ENCODE measurements at places on chromosomes 5 and 9.

GRCh38 chr5:52861368-52861767 lies 73.7 kb downstream of the ITGA1 start:
- DNase-seq, result no peak

- DNase-seq, result no peak
Measured at GRCh38 chr9:131674425-131675421, 65.2 kb downstream of the RAPGEF1 start.

- DNase-seq, result no peak
Measured at GRCh38 chr5:151733358-151734063, 24.9 kb downstream of the ATOX1 start.

DNA sequence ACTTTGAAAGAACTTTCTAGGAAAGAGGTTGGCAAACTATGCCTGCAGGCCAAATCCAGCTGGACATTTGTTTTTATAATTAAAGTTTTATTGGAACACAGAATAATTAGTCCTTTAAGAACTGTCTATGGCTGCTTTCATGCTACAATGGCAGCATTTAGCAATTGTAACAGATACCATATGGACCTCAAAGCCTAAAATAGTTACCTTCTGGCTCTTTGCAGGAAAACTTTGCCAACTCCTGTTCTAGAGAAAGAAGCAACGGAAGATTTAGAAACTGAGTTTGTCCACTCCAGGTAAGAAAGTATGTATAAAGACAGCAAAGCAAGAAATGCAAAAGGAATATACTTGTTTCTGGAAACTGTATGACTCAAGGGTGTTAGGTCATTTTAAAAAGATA lies 281.7 kb upstream of the TRPM3 start:
- no peak for DNase-seq

DNA sequence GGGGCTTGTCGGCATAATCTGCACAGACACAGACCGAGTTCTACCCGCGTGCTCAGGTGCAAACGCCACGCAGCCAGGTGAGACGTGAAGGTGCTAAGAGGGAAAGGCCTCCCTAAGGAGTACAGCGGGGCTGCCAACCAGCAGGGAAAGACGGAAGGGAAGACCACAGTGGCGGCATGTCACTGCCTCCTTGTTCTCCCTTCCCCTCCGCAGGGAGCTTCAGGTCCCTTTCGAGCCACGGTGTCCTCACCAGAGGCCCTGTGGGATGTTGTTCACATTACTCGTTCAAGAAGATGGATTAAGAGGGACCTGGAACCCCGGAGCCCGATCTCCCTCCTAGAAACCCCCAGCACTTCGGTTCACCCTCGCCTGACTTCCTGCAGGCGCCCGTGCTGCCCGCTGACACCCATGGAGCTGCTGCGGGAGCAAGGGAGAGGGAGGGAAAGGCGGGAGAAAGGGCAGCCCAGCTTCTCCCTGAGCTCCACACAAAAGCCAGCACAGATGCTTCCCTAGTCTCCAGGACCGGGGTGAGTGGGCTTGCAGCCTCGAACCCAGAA lies 686 bp downstream of the BRD9 start:
- peak; percentile 32 for DNase-seq

DNA sequence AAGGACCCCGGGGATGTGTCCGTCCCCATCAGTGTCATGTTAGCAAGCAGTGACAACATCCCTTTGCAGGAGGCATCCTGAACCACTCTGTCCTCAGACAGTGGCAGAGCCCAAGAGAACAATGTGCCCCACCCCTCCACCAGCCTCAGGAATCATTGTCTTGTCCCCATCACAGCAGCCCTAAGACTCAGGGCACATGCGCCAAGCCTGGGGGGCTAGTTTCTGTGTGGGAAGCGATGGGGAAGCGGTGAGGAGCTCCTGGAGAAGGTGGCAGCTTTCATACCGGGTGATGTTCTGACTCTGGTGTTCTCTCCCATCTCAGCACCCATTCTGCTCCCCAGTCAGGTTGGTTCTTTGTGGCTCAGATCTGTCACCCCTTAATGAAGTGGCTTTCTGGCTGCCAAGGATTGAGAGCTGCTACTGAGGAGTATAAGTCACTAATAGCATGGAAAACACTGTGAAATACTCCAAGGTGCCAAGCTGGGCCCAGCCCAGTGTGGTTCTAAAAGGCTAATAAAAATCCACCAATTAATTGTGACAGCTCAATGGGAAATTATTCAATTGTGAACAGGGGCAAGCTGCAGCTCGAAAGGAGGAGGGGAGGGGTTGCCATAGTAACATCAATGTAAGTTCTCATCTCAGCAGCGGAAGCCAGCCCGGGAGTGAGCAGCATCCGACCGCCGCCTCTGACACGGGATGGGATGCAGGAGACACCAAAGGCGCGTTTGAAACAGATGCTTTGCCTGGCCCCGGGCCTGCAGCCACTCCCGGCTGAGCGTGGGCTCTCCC lies 4.7 kb downstream of the QRFP start:
- no peak for DNase-seq

- DNase-seq, result no peak
Measured at GRCh38 chr5:35799753-35800152, 56.9 kb upstream of the IL7R start.

- DNase-seq, result no peak
Measured at GRCh38 chr9:26457151-26457550, 435.5 kb downstream of the CAAP1 start.

- no peak for DNase-seq
Measured at GRCh38 chr5:141250576-141250975, 5.4 kb downstream of the PCDHB15 start.

DNA sequence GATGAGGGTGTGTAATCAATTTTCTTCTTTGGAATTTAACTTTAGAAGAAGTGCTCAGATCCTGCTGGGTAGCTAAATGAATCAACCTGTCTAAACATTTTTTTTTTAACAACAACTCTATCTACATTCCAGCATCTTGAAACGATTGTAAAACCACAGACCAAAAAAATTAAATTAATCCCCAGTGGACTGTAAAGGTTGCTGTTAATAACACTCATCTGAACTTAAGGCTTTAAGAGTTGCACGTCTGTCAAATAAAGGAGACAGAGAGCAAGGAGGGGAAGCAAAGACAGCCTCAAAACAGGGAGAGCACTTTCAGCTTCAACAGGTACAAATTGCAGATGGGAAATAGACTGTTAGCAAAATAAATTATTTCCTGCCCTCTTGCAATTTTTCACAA lies 548.5 kb downstream of the DTWD2 start:
- DNase-seq, result no peak

- DNase-seq, result no peak
Measured at GRCh38 chr5:150368526-150368925, 11.0 kb downstream of the TCOF1 start.

DNA sequence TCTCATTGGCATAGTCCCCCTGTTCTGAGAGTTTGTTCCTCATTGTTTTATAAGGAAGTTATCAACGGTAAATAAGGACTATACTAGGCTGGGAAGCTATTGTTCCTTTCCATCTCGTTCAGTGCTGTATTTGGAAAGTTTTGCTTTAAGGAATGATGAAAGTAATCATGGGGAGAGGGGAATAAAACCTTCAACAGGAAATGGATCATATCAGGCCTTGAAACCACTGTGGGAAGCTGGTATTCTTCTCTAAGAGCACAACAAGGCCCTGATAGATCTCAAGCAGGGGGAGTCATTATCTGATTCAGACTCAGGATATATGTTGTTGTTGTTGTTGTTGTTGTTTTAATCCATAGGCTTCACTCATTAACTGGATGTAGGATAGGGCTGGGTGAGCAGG lies 474.5 kb downstream of the ENC1 start:
- no peak for DNase-seq

- no peak for DNase-seq
Measured at GRCh38 chr5:107401470-107402122, 269.1 kb downstream of the EFNA5 start.

GRCh38 chr5:34826347-34826746 lies 12.6 kb upstream of the TTC23L start:
- DNase-seq, result no peak

- DNase-seq, result no peak
Measured at GRCh38 chr5:147659166-147659929, 123.2 kb downstream of the JAKMIP2 start.

- peak; percentile 7 for DNase-seq
Measured at GRCh38 chr9:97809666-97810344, 43.2 kb upstream of the FOXE1 start.

GRCh38 chr5:151961557-151961956 lies 36.9 kb upstream of the GLRA1 start:
- DNase-seq, result no peak

GRCh38 chr9:84642553-84643141 lies 26.9 kb upstream of the NTRK2 start:
- DNase-seq, result no peak

DNA sequence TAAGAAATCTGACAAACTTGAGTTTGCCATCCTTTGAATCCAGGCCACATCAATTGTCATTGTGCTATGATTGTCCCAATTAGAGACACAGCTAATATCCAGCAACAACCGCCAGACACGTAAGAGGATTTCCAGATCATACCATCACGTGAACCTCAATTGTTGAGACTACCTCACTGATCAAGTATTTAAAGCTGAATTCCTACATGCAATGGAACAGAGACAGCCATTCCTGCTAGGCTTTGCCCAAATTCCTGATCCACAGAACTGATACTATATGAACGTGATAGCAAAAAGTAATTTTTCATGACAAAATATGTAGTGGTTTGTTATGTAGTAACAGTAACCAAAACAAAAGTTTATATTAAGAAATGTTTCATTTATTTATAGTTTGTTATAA lies 657.7 kb downstream of the PRR16 start:
- DNase-seq, result no peak

- no peak for DNase-seq
Measured at GRCh38 chr5:169871826-169872490, 108.3 kb downstream of the INSYN2B start.

- no peak for DNase-seq
Measured at GRCh38 chr9:72038408-72038807, 22.0 kb downstream of the C9orf57 start.

DNA sequence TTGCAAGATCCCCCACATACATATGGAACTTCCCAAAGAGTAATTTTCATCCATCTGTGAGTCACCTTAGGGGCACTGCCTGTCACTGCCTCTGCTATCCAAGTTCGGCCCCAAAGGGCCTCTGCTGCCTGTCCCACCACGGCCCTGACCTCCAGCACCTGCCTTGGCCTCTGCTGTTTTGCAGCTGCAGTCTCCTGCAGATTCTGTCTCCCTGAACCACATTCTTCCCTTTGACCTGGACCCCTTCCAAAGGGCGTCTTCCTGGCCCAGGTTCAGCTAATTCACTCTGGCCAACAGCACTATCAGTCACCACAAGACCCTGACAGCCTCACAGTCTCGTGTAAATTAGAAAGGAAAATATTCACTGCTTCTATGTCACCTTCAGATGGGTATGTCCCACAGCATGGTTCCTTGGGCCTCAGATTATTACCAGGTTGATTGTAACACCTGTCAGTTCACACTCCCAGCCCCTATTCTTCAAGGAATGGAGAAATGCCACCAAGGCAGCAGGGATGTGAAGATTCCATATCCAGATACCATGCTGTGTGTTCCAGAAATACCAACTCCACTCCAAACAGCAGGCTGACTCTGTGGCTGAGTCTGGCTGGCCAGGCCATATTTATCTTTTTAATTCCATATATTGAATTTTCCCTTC lies 479.3 kb downstream of the ARHGEF28 start:
- no peak for DNase-seq

DNA sequence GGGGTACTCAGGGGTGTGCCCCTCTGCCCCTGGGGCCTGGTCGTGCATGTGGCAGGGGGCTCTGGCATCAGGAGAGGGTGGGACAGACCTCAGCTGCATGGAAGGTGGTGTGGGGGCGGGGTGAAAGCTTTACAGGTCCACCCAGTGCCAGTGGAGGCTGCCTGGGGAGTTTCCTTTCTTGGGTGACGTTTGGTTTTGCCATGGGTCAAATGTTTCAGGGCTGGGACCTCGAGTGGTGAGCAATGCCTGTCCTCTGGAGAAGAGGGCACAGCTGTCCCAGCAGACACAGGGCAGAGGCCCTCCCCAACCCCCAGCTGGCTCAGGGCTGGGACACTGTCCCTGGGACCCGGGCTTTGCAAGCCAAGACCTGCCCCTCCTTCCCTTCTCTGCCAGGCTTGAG lies 3.6 kb downstream of the RXRA start:
- DNase-seq, result no peak

- no peak for DNase-seq
Measured at GRCh38 chr9:133194597-133194996, 14.5 kb downstream of the OBP2B start.

DNA sequence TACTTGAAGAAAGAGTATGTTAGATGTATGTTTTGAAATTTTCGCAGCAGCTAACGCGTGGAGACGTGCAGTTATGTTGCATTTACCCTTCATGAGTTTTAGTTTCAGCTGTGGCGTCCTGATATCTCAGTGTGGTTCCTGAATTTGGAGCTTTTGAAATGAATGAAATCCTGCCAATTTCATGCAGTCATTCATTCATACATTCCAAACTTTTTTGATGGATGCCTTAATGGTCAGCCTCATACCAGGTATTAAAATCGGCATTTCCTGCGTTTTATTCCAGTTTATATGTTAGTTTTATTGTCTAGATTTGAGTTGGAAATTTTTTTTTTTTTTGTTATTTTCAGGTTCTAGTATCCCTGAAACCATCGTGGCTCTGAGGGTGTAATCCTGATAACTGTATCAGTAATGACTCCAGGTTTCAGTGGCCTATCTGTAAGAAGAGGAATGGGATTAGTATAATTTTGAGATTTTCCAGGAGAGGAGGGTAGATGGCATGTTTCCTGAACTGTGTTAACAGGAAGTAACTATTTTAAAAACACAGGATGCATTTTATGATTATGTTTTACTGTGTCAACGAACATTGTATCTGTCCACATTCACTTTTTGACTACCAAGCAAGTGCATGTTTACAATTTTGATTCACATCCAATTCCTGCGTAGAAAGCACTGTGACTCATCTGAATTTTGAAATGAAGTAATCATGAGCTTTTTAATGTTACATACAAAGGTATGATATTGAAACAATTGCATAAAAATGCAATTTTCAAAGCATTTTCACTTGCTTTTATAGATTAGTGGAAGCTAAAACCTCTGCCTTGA lies 1.0 kb downstream of the FOCAD start:
- no peak for DNase-seq

DNA sequence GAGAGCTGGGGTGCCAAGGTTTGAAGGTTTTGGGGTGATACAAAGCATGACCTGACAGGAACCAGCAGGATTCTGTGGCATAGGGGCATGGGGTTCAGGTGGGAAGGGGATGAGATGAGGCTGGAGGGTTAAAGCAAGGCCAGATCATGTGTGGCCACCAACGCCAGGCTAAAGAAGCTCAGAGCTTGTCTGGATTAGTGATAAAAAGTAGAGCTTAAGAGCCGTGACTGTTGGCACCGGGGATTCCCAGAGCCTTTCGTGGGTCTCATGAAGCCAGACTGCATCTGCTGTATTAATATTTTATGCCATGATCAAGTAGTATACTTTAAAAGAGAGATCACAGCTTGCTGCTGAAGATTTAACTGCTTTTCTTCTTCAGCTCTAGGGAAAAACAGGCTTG lies 8.5 kb upstream of the GSN start:
- no peak for DNase-seq

GRCh38 chr9:34744295-34745221 lies 34.6 kb upstream of the CCL21 start:
- no peak for DNase-seq

Data from activated CD4-positive, alpha-beta T cell treated with anti-CD3 and anti-CD28 coated beads for 48 hours (primary cell).